Activated CD4-positive, alpha-beta memory T cell treated with anti-CD3 and anti-CD28 coated beads for 36 hours (primary cell): ENCODE measurements at places on chromosomes 3 and 15. TPM values are rescaled to one million over a fixed set of nuclear protein-coding genes. Genes with fewer than 3 reads are reported as not detected.

Gene BCHE
- not detected for total RNA-seq

Gene DCLK3
- total RNA-seq: not detected

- DNase-seq: no peak
These were observed 22.7 kb upstream of the ZNF639 start for GRCh38 chr3:179299999-179300613.

Gene LMCD1
- 3.8 TPM for total RNA-seq

DNA sequence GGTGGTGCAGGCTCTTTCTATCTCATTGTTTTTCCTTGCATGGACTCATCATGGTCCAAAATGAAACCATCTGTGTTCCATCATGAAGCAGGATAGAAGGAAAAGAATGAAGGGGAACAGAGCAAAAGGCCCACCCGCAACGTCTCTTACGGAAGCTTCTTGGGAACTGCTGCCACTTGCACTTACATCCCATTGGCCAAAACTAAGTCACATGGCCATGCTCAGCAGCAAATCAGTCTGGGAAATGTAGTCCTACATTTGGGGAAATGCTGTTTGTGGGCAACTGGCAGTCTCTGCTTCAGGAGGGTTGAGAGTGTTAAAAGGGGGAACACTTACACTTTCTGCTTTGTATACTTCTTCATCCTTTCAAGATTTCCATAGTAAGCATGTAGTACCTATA, 191.6 kb downstream of the SV2B start:
- no peak for DNase-seq

GRCh38 chr3:196280689-196281440, 6.7 kb downstream of the PCYT1A start:
- peak; percentile 64 for DNase-seq

Gene DUOXA2
- total RNA-seq: not detected

DNA sequence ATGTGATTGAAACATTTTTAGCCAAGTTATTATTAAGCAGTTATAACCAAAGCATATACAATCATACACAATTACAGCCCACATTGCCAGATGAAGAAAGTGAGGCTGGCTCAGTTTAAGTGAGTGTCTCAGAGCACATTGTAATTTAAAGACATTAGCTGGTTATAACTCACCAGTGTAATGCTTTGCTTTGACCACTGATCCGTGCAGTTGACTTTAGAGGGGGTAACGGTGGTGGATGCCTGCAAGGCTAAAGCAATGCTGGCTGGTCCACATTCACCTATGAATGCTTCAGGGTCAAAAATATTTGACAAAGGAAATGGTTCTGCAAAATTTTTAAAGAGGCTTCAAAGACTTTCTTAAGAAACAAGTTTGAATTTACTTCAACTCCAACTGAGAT, 1.2 kb downstream of the C3orf85 start:
- DNase-seq: no peak

GRCh38 chr3:127781411-127782001, 40.8 kb downstream of the MGLL start:
- no peak for DNase-seq

Gene MEGF11
- not detected for total RNA-seq

- no peak for DNase-seq
These were observed 837 bp downstream of the CACNA2D3 start for GRCh38 chr3:54123003-54123775.

- no peak for DNase-seq
These were observed 224.0 kb downstream of the GREM1 start for GRCh38 chr15:32941823-32942222.

DNA sequence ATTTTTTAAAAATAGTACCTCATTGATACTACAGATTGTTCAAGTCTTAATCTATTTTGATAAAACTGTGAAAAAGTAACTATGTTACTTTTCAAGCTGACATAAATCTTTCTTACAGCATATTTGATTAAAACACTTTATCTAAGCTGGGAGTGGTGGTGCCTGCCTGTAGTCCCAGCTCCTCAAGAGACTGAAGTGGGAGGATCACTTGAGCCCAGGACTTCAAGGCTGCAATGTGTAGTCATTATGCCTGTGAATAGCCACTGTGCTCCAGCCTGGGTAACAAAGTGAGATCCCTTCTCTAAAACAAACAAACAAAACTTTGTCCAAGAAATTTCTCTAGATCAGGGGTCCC, 59.6 kb upstream of the NEDD4 start:
- no peak for DNase-seq

Gene EPHB1
- 1.3 TPM for total RNA-seq

DNA sequence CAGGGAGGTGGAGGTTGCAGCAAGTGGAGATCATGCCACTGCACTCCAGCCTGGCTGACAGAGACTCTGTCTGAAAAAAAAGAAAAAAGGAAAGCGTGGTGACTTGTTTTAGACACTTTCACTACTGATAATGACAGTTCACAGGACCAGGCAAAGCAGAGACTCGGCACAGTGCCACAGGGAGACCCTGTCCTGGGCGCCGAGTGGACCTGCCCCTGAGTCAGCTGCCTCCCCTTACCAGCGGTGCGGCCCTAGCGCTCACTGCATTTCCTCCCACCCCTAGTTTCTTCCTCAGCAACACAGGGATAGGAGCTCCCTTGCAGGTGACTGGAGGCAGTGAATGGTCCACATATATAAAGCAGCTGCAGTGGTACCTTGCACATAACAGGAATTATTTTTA, 38.7 kb upstream of the NSMCE3 start:
- no peak for DNase-seq

GRCh38 chr3:172030181-172030580, 9.2 kb upstream of the FNDC3B start:
- no peak for DNase-seq

- no peak for DNase-seq
These were observed 234.2 kb downstream of the WNT5A start for GRCh38 chr3:55252921-55253320.

DNA sequence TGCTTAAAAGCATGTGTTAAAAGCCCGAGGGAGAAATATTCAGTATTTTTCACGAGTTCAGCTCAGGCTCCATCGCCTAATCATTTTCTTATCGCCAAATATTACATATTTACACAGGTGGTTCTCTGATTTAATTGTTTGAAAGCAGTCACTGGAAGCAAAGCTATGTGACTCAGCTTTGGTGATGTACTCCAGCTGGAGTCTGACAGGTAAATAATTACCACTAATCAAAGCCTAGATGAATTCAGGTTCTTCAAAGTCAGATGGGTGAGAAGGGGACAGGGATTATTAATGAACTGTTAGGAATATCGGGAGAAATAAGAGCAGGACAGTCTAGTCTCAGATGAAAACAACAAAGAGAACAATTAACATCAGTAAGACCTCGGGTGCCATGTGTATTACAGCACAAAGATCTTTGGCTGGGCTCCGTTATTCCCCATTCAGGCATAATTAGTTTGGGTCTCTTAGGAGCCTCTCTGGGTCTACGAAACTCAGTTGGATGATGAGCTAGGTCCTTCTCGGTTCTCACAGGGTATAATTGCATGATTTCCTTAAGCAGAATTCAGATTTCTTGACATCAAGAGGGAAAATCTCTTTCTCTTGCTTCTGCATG, 331.7 kb upstream of the ADAMTS9 start:
- no peak for DNase-seq

GRCh38 chr15:97645758-97646157, 314.7 kb upstream of the ARRDC4 start:
- DNase-seq: no peak

DNA sequence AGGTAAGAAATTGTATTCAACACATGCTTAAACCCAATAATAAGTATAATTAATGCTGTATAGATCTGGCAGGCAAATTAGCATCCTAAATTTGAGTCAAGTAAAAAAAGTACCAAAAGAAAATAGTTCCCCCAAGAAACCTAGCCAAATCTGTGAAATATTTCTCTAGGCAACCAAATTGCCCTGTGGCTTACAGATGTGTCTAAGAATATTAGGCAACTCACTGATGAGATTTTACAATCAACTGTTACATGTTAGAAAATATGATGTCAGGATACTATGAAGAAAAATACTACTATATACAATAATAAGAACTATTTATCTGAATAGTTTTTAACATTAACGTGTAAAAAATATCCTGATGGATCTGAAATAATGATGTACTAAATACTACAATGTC, 397.1 kb downstream of the TIGIT start:
- DNase-seq: no peak

- DNase-seq: no peak
These were observed 72.1 kb upstream of the OXTR start for GRCh38 chr3:8841472-8841871.

DNA sequence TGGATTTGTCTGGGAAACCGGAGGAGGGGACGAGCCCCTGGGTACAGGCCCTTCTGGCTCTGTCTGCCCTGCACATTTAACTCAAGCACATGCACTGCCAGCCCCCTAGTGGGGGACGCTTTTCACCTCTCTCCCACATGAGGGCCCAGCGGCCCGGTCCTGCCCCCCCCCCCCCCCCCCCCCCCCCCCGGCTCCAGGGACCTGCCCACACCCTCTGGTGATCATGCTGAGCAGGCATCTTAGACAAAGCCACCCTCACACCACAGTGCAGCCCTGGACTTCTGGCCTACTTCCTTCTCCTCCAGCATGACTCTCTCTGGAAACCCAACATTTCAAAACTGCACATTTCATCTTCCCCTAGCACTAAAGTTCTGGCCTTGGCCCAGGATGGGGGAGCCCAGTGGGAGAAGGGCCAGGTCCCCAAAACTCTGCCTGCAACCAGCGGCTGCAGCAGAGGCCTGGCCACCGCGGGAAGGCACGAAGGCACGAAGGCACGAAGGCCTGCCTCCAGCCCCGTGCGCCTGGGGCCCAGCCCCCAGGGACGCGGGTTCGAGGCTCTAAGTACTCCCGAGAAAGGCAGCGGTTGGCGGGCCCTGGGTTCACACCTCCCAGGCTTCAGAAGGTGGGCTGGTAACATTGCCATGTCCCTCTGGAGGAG, 14.1 kb downstream of the KLF15 start:
- DNase-seq: no peak

- no peak for DNase-seq
These were observed 12.5 kb upstream of the MGLL start for GRCh38 chr3:127834771-127835170.

Gene LSAMP
- total RNA-seq: not detected

DNA sequence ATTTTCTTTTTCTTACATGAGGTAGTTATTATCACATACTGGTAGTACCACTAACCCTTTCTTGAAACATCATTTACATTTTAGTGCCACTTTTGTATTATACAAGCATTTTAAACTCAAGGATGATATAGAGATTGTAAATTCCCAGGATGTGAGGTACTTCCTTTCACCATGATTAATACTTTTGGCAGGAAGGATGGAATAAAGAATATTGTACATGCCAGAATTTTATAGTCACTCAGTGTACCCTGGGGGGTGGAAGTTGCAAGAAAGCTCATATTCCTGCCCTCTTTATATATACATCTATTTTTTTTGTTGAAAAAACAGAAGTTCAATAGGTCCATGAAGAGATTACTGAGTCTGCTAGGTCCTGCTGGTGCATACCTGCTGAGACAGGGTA, 141.0 kb upstream of the PLSCR5 start:
- DNase-seq: no peak

Gene KLHL6
- 65.2 TPM for total RNA-seq

DNA sequence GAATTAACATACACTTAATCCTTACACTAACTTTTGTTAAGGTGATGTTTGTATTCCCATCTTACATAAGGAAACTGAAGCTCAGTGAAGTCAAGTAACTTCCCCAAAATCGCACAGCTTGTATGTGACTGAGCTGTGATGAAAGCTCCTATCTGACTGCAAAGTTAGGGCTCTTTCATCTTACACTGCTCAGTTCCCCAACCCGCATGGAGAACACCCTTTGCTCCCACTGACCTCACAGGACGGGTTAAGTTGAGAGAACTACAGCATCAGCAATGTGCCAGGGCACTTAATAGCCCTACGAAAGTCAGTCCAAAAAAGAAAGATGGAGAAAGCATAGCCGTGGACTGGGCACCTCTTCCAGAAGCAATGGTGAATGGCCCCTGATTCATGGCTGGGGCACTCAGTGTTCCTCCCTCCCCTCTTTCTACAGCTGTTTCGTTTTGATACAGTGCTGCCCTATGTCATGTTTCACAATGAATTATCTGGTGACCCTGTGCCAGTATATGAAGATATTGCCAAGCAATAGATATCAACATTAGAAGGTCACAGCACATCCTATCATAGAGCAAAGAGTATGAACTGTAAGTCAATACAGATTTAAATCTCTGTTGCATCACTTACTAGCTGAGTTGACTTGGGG, 38.0 kb downstream of the CADPS start:
- DNase-seq: no peak

Gene CHST13
- total RNA-seq: not detected

Gene TRPM1
- total RNA-seq: not detected

DNA sequence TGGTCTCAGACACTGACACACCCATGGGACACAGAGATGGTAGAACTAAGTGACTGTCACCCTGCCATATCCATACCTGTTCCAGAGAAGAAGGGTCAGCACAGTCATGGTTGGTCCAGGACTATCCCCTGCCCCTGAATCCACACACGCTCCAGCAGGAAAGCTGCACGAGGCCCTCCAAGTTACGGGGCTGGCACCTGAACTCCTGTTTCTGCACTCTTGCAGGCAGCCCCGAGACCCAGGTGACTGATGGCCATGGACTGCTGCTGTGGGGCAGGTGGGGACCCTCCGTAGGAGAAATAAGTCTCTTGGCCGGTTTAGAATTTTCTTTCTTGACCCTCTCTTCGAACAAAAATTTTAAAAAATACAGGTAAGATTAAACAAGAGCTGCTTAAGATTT, 30.6 kb downstream of the CHDH start:
- peak; percentile 0 for DNase-seq

DNA sequence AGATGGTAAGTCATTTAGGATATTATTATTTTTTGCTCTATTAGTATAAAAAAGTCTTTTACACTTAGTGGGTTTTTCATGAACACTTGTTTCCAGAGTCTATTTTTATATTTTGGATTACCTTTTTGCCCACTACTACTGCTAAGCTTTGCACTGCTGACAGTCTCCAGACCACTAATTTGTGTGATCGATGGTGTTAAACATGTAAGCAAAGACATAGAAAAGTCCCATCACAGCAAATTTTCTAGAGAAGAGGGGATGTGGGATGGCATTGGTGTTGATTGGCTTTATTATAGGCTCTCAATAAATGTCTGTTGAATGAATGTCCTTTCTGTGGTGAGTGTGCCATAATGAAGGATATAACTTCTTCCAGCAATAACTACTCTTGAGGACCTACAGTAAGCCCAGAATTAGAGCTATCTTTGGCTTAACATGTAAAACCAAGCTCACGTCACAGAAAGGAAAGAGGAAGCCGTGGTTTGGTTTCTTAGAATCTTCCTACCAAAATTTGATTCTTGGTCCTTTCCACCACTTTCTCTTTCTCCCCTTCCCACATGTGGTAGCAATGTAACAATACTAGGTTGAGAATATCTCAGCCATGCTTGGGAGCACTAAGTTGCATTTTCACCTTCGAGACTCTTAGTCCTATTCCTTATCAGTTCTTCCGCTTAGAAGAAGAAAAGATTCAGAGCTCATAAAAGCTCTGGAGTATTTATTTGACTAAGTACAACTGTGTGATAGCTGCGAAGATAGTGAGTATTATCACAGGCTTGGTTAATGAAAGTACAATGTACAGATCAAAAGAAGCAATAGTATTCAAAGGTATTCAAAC, 90.6 kb upstream of the UMPS start:
- DNase-seq: peak; percentile 12
